ENCODE measurements at places on chromosomes 16 and 17.

DNA sequence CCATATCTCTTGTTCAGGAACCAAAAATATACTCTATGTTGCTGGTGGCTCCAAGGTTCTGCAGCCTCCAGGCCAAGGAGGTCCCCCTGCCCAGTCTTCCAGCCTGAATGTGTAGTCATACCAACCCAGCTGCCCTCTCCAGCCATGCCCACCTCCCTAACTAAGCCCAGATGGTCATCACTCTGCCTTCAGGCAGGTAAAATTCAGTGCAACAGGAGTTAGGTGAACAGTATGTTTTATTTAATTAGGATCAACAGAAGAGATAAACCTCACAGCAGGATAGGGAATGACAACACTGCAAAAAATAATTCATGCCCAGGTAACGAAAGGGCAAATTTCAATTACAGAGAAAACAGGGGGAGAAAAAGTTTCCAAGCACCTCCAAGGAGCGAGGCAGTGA is 9.1 kb downstream of the ZNF423 start:
- no peak for DNase-seq

DNA sequence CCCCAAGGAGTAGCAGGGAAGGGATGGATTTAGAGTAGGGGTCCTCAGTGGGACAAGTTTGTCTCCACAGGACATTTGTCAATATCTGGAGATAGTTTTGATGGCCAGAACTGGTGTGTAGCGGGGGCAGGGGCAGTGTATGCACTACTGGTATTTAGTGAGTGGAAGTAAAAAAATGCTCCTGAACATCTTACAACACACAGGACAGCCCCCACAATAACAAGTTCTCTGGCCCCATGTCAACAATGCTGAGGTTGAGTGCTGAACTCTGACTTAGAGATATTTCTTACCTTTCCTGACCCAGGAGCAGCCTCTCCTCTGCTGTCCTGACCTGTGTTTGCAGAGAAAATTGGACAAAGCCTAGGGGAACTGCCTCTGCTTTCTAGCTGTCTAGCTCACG is 365.8 kb downstream of the HAPSTR1 start:
- no peak for DNase-seq

DNA sequence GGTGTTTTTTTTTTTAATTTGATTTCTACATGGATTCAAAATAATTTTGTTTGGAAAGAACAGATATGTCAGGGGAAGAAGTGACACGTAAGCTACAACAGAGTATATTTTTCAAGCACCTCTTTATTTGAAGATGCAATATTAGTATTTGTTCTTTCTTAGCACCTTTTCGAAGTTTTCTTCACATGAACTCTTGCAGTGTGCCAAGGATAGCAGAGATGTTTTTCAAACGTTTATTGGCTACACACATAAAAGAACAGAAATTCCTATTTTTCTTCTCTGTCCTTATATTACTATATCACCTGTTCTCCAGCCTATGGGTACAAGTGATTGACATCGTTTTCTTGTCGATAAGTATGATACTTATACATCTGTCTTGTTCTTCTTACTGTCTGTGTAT is 192.7 kb upstream of the TBX2 start:
- DNase-seq, result no peak

GRCh38 chr17:77429369-77429968 is 288.7 kb downstream of the SEC14L1 start:
- DNase-seq, result no peak

- DNase-seq, result peak; percentile 41
Observed at GRCh38 chr17:9271989-9272388, 250.7 kb downstream of the NTN1 start.

- no peak for DNase-seq
Observed at GRCh38 chr16:31265329-31266245, 5.8 kb downstream of the ITGAM start.

DNA sequence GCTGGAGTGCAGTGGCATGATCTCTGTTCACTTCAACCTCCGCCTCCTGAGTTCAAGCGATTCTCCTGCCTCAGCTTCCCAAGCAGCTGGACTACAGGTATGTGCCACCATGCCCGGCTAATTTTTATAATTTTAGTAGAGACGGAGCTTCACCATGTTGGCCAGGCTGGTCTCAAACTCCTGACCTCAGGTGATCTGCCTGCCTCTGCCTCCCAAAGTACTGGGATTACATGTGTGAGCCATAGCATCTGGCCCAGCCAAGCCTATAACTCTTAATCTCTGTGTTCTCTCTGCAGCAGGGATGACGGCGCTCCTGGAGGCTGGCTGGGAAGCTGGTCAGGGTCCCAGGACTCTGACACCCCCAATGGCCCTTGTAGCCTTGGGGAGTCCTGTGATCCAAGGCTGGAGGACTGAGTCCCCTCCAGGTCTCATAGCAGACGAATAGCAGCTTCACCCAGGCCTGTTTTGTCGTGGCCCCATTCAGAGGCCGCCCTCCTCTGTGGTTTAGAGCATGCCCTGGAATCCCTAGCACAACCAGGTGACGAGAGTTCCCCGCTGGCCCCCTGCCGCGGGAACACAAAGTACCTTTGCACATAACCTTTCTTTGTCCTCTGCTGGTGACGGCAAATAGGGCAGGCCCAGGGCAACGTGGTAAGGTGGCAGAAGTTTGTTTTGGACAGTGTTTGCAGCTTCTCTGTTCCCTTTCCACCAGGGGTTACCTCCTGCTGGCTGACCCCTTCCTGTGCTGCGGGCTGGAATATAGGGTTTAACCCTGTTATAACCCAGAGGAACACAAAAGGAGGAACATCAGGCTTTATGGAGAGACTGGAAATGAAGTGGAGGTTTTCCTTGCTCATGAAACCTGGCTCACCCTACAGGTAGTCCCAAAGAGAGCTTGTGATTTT is 43.0 kb upstream of the TOB1 start:
- no peak for DNase-seq

- DNase-seq, result no peak
Observed at GRCh38 chr16:19524616-19525384, 1.1 kb downstream of the CCP110 start.

- DNase-seq, result no peak
Observed at GRCh38 chr16:11418506-11418905, 73.2 kb downstream of the RMI2 start.

GRCh38 chr17:281365-281999 is 71.1 kb downstream of the RPH3AL start:
- no peak for DNase-seq

DNA sequence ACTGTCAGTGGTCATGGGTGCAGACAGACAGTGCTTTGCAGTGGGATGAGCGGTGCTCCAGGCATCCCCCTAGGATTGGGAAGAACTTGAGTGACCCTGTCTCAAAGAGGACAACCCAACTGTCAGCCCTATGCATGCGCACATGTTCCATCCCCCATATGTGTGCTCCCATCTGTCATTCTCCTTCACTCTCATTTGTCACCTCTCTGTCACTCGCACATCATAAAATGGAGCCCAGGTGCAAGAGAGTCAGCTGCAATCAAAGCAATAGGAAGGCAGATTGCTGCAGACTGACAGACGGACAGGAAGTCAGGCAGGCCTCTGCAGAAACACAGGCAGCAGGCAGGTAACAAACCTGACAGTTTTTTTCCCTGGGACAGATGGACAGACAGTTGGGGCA is 101.8 kb upstream of the CCL1 start:
- DNase-seq, result no peak

DNA sequence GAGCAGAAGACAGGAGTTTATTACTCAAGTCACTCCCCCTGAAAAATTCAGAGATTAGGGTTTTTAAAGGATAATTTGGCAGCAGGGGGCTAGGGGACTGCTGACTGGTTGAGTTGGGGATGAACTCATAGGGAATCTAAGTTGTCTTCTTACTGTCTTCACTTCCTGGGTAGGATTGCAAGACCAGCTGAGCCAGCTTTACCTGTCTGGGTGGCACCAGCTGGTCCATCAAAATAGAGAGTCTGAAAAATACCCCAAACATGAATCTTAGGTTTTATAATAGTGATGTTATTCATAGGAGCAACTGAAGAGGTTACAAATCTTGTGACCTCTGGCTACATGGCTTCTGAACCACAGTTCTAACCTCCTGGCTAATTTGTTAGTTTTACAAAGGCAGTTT is 157.9 kb downstream of the PPM1E start:
- DNase-seq, result no peak

DNA sequence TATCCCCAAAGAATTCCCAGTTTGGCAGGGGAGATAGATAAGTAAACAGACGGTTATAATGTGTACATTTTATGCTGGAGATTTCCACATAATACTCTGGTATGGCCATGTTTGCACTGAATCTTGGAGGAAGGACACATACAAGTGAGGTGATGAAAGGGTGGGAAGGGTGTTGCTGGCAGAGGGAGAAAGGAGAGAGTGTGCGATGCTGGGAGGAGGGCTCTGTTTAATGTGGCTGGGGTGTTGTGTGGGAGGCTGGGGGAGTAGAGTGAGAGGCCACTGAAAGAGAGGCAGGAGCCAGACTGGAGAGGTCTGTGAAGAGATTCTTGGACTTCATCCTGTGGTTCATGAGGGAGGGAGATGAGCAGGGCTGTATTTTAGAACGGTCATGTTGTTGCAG is 87.6 kb downstream of the SPACA3 start:
- no peak for DNase-seq

- no peak for DNase-seq
Observed at GRCh38 chr17:72338847-72339790, 218.3 kb downstream of the SOX9 start.

GRCh38 chr17:37848690-37849616 is 75.3 kb upstream of the TBC1D3K start:
- no peak for DNase-seq

- no peak for DNase-seq
Observed at GRCh38 chr16:59878479-59878878, 1144.4 kb upstream of the GOT2 start.

DNA sequence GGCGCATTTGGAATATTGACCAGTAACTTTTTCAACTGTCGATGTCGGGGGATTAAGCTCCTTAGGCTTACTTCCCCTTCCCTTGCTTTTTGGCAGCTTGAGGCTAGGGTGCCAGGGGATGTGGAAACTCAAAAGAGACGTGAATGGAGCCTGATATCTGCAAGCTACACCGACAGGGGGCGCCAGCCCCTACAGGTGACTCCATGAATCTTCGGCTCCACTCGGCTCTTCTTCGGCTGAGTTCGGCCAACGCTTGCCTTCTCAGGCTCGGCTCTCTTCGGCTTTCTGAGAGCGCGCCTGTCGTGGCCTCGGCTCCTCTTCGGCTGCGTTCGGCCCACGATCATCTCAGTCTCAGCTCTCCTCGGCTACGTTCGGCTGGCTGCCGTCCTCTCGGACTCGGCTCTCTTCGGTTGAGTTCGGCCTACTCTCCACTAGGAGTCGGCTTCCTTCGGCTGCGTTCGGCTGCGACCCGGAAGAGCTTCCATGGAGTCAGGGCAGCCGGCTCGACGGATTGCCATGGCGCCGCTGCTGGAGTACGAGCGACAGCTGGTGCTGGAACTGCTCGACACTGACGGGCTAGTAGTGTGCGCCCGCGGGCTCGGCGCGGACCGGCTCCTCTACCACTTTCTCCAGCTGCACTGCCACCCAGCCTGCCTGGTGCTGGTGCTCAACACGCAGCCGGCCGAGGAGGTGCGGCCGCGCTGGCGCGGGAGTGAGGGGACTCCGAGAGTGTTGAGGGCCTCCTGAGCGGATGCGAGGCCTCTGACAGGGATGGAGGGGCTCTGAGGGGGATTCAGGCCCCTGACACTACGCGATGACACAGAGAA is at the start of gene ERCC4:
Gene ERCC4, plus strand, starts transcription at position 472 of the 827 bp plus-strand sequence. Its CDS starts 12 bp downstream, at position 484.
- peak; percentile 96 for DNase-seq

- DNase-seq, result no peak
Observed at GRCh38 chr17:64145375-64145750, 15.4 kb upstream of the ERN1 start.

GRCh38 chr17:82051776-82052637 is at the start of the genes GPS1 and RFNG:
Gene GPS1, plus strand, starts transcription at chr17:82051898. Its CDS starts 34 bp downstream, at chr17:82051932.
Gene RFNG, minus strand, starts transcription at chr17:82051811. Its CDS starts 45 bp downstream, at chr17:82051766.
- no peak for DNase-seq

- no peak for DNase-seq
Observed at GRCh38 chr17:78257810-78258322, 26.4 kb downstream of the TMEM235 start.

GRCh38 chr17:27390540-27390939 is 65.7 kb upstream of the KSR1 start:
- DNase-seq, result no peak
